ENCODE measurements at places on chromosomes 3 and 15.

DNA sequence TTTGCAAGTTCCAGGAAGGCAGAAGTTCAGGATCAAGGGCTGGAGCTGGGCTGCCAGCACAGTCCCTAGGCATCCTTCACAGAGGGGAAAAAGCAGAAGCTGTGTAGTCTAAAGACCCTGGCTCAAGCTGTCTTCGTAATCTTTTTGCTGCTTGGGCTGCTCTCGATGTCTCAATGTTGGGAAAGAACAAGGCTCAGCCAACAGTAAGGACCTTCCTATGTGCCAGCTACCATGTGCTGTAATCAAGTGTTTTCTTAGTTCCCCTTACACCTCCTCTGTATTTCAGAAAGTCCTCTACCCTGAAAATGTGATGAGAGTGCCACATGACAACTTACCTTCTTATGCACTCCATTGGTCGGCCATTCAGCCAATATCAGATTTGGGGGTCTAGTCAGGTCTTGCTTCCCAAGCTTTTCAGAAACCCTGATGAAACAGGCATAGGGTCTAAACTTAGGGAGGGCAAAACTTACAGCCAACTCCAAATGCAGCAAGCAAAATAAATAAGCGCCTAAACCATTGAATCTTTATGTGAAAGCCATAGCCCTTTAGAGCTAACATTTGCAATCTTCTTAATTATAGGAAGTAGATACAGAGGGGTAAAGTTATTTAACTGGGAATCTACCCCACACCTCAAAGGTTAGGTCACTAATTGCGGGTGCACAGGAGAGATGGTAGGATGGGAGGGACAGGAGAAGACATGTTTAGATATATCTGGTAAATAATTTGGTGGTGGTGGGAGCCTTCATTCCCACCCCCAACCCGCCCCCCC lies 1.2 kb upstream of the EDEM1 start:
- no peak for DNase-seq

- no peak for DNase-seq
These were observed 287.5 kb downstream of the MAGI1 start for GRCh38 chr3:65751123-65751700.

DNA sequence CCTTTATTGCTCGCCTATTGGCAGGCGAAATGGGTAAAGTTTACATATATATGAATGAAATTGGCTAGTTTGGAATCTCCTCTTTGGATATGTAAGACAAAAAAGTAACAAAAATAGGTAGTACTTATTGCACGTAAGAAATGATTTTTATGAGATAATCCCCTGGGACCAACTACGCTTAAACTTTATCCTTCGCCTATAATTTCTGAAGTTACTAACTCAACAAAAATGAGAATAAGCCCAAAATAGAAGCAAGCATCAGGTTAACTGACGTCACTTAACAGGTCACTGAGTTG lies 438 bp upstream of the SLC49A4 start:
- DNase-seq, result no peak

DNA sequence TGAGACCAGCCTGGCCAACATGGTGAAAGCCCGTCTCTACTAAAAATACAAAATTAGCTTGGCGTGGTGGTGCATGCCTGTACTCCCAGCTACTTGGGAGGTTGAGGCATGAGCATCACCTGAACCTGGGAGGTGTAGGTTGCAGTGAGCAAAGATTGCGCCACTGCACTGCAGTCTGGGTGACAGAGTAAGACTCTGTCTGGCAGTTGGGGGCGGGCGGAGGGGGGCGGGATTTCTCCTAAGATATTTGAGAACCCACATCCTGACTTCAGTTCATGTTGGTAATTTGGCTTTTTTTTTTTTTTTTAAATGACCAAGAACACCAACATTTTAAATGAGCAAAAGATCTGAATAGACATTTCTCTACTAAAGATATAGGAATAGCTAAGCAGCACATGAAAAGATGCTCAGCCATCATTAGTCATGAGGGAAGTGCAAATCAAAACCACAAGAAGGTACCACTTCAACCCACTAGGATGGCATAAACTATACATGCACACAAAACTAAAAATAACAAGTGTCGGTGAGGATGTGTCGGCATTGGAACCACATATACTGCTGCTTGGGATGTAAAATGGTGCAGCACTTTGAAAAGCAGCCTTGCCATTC lies 75.6 kb upstream of the LMOD3 start:
- no peak for DNase-seq

DNA sequence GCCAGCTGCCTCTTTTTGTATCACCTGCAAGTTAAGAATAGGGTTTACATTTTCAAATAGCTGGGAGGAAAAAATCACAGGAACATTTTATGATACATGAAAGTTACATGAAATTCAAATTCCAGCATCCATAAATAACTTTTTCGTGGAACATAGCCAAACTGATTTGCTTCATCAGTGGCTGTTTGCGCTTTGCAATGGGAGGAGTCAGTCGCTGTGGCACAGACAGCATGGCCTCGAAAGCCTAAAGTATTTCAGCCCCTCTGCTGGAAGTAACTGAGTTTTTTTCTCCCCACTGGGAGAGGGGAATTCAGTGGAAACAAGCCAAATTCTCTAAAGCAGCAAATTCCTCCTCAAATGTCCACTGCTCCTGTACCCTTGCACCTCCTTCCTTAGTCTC lies 271.9 kb downstream of the SUCLG2 start:
- no peak for DNase-seq

DNA sequence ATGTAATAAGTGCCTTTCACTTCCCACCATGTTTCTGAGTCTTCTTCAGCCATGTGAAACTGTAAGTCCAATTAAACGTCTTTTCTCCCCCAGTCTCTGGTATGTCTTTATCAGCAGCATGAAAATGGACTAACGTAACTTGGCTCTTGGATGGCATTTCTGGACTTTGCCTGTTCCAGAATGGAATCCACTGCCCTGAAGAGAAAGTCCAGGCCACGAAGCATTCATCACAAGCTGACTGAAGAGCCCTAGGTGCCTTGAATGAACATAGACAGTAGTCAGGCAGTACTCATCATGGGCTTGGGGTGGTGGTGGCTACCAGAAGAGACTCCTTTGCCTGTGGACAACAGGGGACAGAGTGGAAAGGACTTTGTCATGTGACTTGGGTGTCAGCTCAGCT lies 1505.0 kb downstream of the SI start:
- no peak for DNase-seq

GRCh38 chr3:20924646-20925385 lies 738.8 kb upstream of the SGO1 start:
- no peak for DNase-seq

DNA sequence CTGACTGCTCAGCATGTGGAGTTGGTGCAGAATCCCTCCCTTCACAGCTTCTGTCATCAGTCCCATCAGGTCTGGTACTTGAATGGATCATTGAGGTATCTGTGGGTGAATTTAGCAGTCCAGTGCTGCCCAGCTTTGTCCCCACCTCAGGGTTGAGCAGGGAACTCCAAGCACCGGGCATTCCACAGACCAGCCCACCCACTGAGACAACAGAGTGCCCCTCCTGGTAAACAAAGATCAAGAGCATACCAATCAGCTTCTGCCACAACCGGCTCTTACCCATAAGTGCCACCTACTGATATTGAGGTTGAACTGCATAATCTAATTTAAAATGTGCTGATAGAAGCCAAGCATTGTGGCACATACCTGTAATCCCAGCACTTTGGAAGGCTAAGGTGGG lies 57.1 kb upstream of the FXR1 start:
- no peak for DNase-seq

- no peak for DNase-seq
These were observed 115.5 kb upstream of the ABHD17C start for GRCh38 chr15:80579611-80580010.

- peak; percentile 58 for DNase-seq
These were observed 397.4 kb upstream of the TPM1 start for GRCh38 chr15:62644889-62645742.

GRCh38 chr15:42079401-42079908 lies 14.9 kb downstream of the PLA2G4D start:
- no peak for DNase-seq

DNA sequence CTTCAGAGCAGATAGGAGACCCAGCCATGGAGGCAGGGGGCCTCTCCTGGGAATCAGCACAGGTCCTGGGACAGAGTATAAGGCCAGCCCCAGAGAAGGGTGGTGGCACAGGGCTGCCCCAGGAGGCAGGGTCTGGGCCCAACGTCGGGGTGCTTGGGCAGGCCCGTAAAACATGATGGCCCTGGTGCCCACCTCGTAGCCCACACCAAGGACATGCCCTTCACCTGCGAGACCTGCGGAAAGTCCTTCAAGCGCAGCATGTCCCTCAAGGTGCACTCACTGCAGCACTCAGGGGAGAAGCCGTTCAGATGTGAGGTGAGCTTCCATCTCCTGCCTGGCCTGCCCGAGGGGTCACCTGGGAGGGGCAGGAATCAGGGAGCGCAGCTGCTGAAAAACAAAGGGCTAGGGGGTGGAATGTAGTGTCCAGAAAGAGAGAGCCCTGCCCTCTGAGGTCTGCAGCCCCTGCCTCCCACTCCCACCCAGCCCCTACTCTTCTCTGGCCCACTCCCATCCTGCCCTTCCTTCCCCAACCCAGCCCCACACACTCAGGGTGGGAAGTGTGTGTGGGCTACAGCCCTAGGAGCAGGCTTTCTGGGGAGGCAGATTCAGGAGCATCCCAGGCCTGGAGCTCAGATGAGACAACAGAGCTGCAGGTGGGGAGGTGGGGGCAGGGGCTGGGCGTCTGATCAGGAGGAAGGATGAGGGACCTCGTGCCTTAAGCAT lies 9.5 kb downstream of the ZBTB47 start:
- DNase-seq, result no peak

DNA sequence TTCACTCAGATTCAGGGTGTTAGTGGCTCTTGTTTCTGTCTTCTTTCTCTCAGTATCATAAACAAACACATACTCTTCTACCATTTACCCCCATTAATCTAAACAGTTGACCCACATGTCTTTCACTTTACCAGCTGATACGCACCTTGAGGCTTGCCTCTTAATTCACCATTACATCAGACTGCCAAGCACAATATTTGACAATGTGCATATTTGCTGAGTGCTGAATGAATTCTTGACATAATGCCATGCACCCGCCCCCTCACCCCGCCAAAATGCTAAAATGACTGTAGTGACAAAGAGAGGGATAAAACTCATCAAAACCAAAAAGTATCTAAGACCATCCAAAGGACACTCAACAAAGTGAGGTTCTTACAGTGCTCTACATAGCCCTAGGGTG lies 57.4 kb downstream of the NGLY1 start:
- DNase-seq, result no peak

DNA sequence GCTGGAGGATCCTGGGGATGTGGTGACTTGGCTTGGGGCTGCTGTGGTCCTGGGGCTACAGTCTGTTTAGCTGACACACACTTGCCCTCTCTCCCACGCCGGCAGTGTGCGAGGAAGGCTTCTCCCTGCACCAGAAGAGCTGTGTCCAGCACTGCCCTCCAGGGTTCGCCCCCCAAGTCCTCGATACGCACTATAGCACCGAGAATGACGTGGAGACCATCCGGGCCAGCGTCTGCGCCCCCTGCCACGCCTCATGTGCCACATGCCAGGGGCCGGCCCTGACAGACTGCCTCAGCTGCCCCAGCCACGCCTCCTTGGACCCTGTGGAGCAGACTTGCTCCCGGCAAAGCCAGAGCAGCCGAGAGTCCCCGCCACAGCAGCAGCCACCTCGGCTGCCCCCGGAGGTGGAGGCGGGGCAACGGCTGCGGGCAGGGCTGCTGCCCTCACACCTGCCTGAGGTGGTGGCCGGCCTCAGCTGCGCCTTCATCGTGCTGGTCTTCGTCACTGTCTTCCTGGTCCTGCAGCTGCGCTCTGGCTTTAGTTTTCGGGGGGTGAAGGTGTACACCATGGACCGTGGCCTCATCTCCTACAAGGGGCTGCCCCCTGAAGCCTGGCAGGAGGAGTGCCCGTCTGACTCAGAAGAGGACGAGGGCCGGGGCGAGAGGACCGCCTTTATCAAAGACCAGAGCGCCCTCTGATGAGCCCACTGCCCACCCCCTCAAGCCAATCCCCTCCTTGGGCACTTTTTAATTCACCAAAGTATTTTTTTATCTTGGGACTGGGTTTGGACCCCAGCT lies 2.9 kb upstream of the FES start:
- DNase-seq, result no peak

DNA sequence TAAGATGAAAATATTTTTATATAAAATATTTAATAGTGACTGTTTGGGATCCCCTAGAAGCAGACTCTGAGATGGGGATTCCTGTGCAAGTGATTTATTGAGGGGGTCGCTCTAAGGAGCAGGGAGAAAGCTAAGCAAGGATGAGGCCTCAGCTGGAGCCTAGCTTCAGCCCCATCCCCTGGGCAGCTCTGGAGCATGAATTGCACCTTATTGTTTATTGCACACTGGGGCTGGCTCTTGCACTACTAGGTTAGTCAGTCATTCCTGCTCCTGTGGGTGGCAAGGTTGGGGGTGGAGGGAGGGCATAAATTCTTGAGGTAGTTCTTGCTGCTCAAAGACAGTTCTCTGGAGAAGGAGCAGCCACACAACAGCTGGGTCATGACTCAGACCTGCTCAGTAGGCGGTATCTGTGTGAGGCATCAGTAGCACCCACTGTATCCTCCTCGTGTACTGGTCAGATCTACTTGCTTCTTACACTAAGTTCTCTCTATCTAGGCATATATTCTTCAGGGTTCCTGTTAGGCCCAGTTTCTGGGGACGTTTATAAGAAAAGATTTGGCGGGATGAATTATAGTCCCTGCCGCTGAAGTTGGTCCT lies 27.2 kb upstream of the TNFSF10 start:
- no peak for DNase-seq

DNA sequence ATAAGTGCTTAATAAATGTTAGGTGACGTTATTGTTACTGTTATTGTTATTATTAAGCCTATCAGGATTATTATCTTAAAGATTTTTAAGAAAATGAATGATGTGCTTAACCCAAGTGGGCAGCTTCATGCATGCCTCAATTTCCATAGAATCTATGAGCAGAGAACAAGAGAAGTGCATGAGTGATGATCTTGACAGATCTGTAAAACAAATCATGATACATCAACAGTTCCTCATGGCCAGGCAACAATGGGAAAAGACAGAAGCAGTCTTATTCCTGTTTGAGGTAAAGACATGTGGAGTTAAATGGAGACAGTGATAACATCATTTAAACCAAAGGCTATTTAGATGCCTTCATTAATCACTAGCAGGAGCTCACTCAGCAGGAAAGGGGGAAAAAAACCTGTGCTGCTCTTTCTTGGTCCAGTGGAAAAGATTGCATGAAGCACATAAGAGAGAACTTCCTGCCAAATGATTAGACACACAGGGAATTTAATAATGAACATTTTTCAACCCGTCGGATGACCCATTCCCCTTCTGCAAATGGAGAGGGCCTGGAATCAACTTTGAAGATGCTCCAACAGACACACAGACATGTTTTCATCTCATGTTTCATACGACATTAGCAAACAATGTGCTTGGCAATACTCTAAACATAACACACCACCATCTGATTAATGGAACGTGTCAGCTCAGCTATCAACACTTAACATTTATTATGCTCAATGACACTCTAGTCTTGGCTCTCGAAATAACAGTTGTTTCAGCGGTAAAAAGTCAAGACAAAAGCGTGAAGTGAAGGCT lies 212.2 kb upstream of the LRRN1 start:
- no peak for DNase-seq

GRCh38 chr3:43243590-43244587 lies 42.5 kb upstream of the SNRK start:
- no peak for DNase-seq

All from left hindlimb (tissue), 1 donor.